ENCODE measurements at places on chromosomes 11 and 22. TPM values are rescaled to one million over a fixed set of nuclear protein-coding genes. Genes with fewer than 3 reads are reported as not detected.

DNA sequence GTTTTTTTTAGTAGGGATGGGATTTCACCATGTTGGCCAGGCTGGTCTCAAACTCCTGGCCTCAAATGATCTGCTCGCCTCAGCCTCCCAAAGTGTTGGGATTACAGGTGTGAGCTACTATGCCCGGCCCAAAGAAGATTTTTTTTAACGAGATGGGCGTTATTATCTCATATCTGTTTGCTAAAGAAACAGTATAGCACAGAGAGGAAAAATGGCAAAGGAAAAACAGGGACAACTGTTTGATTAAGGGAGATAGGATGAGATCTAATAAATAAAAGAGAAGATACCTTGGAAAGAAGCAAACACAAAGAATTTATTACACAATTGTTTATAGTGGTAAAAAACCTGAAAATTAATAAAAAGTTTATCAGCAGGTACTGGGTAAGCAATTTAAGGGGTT is 10.4 kb upstream of the CEP295 start:
- H3K36me3 ChIP-seq: no peaks in the 10 kb centered on the region
- H3K4me3 ChIP-seq: no peak overlapping the region
- no peaks in the 10 kb centered on the region for H3K4me1 ChIP-seq
- no peaks in the 10 kb centered on the region for H3K27me3 ChIP-seq
- no peak overlapping the region for H3K27ac ChIP-seq

DNA sequence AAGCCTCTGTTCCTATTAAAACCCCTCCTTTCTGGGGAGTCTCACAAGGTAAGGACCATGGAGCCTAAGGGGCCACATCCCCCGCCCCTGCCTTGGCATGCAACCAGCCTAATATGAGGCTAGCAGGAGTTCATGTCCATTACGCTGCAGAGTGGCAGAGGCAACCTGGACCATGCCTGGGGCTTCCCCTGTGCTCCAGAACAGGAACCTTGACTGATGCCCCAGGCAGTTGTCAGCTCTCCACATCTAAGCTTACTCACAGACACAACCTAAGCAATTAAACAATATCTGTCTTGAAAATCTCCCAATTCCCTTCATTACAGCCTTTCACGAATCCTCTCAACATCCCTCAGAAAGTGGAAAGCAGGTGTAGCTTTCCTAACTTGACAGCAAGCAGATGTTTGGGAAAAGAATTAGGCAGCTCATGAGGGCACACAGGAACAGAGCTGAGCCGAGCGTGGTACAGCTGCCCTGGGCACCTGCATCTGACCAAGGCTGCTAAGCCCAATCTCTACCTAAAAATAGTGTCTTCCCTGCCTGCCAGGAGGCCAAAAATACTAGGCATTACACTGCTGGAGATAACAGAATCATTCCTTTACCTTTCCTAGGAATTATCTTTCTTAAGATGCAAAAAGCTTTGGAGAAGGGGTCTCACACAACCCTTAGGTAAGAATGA is 20.8 kb downstream of the C11orf71 start:
- H3K4me3 ChIP-seq: no peak overlapping the region
- no peaks in the 10 kb centered on the region for H3K27me3 ChIP-seq
- no peak overlapping the region for H3K27ac ChIP-seq

DNA sequence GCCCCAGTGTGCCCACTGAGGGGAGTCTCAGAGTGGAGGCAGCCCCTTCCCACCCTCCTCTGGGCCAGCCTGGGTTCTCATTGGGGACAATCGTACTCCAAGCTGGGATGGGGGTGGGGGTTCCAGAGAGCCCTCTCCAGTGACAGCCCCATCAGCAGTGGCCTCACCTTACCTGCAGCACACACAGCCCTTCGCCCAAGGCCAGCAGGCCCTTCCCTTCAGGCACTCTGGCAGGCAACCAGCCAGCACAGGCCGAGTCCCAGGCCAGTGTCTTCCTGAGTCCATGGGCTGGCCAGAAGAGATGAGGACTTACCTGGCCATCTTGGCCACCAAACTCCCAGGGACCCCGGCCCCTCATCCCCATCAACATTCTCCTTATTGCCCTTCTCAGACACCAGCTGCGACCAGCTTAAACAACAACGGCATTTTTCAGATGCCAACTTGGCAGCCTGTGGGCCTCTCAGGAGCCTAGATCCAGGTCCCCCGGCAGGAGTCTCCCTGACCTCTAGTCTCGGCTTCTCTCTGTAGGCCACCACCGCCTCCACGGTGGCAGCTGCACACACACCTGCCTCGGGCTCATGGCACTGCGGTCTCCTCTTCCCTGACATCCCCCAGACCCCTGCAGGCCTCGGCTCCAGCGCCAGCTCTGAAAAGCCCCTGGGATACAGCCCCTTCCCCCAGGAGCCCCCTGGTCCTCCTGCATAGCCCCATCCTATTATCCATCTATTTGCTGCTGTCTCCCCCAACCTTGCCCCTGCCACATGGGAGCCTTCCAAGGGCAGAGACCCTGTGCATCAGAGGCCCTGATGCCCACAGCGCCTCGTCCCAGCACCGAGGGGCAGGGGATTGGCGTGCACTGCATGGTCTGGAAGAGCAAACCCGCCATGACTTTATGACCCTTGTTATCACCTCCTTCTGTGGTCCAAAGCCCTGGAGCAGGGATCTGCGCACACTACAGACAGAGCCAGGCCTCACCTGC is 111.2 kb upstream of the FGF3 start:
- no peak overlapping the region for H3K27ac ChIP-seq
- no peaks in the 10 kb centered on the region for H3K27me3 ChIP-seq
- H3K4me3 ChIP-seq: no peak overlapping the region

Gene SCUBE2
- total RNA-seq: 3.5 TPM

DNA sequence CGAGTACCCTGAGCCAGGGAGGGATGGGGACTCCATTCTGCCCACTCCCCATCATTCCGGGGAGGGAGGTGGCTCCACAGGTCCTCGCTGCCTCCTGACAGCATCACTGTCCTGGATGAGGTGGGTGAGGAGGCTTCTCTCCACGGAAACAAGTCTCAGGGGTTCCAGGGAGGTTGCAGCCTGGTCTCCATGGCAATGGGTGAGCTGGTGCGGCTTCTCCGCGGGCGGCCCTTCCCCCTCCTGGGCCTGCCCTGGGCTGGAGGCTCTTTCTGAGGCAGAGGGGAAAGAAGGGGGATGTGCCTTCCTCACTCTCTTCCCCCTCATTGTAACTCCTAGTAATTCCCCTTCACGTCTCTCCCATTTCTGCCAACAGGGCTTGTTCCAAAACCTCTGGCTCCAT is 37.1 kb upstream of the PARVG start:
- no peaks in the 10 kb centered on the region for H3K27me3 ChIP-seq
- no peak for DNase-seq
- peaks cover 13% of the 10 kb centered on the region for H3K4me1 ChIP-seq
- H3K27ac ChIP-seq: no peak overlapping the region
- no peak overlapping the region for H3K4me3 ChIP-seq

Gene CRYBB2
- 5.2 TPM for total RNA-seq
